NCI-H1417 (cell line): ENCODE measurements at places on chromosomes 7 and 10.

- no peak for DNase-seq
Observed at GRCh38 chr7:38413784-38414183, 140.3 kb upstream of the TARP start.

DNA sequence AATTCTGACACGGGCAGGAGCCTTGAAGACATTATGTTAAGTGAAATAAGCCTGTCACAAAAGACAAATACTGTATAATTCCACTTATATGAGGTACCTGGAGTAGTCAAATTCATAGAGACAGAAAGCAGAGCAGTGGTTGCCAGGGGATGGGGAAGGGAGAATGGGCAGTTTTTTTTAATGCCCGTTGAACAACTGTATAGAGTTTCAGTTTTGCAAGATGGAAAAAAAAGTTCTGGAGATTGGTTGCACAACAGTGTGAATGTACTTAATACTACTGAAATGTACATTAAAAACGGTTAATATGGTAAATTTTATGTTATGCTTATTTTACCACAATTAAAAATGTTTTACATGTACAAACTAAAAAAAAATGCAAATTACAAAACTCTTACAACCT, 63.6 kb upstream of the EFCAB10 start:
- DNase-seq = no peak

DNA sequence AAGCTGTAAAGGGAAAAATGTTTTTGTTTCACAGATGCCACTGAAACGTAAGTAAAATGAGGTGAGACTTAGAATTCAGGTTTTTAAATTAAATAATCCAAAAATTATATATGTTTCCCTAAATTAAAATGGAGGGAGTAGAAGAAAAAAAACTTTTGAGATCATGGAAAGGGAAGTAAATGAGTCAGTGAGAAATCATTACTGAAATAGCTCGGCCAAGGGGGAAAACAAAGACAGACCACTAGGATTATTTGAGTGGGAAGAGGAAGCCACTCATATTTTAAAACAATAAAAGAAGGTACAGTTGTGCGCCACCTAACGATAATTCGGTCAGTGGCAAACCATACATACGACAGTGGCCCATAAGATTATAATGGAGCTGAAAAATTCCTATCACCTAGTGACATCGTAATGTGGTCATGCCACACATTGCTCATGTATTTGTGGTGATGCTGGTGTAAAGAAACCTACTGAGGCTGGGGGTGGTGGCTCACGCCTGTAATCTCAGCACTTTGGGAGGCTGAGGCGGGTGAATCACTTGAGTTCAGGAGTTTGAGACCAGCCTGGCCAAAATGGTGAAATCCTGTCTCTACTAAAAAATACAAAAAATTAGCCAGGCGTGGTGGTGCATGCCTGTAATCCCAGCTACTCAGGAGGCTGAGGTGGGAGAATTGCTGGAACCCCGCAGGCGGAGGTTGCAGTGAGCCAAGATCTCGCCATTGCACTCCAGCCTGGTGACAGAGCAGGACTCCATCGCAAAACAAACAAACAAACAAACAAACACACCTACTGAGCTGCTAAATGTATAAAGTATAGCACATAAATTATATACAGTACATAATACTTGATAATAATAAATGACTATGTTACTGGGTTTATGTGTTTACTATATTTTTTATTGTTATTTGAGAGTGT, 64.7 kb downstream of the MKX start:
- no peak for DNase-seq

GRCh38 chr10:91006001-91006751, 85.3 kb upstream of the ANKRD1 start:
- peak; percentile 65 for DNase-seq

- no peak for DNase-seq
Observed at GRCh38 chr10:117441812-117442443, 66.7 kb upstream of the PDZD8 start.

DNA sequence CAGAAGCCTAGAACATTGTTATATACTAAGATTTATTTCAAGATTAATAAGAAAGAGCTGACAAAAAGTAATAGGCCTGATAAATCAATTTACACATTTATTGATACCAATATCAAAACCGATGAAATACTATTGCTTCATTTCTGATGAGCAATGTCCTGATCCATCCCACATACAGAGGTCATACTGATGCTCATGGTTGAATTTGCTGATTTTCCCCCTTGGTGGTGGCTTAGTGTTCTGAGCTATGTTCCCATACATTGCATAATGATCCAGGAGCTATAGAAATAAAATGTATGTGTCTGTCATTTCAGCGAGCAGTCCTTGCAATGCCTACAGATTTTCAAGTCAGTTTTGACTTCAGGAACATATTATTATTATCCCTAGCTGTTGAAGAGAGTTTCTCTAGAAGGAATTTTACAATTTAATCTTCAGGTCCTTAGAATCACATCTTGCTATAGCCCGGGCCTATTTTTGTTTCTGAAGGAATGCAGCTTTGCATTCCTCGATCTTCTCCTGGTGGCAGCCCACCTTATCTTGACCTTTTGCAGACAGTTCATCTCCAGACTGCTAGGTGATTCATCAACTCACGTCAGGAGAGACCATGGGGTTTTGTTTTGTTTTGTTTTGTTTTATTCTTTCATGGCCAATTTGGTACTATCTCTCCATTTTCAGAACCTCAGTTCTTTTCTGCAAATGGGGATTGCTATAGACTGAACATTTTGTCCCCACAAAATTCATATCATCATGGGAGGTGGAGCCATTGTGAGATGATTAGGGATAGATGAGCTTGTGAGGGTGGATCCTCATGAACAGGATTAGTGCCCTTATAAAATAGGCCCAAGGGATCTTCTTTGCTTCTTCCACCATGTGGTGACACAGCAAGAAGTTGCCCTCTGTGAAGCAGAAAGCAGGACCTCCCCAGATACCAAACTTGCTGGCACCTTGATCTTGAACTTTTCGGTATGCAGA, 465.6 kb upstream of the IGFBP3 start:
- no peak for DNase-seq

GRCh38 chr7:2734751-2735571, 47.0 kb downstream of the AMZ1 start:
- DNase-seq = peak; percentile 77

DNA sequence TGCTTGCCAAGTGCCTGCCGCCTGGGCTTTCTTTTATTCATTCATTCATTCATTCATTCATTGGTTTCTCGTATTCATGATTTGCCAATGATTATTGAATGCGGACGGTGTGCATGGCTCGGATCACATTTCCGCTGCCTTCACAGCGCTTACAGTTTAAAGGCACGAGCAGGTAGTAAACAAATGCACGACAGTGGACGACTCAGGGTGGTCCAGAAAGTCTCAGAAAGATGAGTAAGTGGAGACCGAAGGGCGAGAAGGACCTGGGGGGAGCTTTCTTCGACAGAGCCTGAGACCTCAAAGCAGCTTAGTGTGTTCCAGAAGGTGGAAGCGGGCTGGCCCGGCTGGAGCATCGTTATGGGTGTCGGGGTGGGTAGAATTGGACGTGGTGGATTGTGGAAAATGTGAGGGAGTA, 506 bp downstream of the MCM10 start:
- no peak for DNase-seq
